ENCODE measurements at places on chromosomes 13 and 19. TPM values are rescaled to one million over a fixed set of nuclear protein-coding genes. Genes with fewer than 3 reads are reported as not detected.

- H3K36me3 ChIP-seq = no peaks in the 10 kb centered on the region
- H3K27ac ChIP-seq = no peak overlapping the region
- no peak for DNase-seq
- no peak overlapping the region for H3K4me3 ChIP-seq
- H3K27me3 ChIP-seq = no peaks in the 10 kb centered on the region
Observed at GRCh38 chr19:11554160-11554559, 4.9 kb downstream of the ELOF1 start.

DNA sequence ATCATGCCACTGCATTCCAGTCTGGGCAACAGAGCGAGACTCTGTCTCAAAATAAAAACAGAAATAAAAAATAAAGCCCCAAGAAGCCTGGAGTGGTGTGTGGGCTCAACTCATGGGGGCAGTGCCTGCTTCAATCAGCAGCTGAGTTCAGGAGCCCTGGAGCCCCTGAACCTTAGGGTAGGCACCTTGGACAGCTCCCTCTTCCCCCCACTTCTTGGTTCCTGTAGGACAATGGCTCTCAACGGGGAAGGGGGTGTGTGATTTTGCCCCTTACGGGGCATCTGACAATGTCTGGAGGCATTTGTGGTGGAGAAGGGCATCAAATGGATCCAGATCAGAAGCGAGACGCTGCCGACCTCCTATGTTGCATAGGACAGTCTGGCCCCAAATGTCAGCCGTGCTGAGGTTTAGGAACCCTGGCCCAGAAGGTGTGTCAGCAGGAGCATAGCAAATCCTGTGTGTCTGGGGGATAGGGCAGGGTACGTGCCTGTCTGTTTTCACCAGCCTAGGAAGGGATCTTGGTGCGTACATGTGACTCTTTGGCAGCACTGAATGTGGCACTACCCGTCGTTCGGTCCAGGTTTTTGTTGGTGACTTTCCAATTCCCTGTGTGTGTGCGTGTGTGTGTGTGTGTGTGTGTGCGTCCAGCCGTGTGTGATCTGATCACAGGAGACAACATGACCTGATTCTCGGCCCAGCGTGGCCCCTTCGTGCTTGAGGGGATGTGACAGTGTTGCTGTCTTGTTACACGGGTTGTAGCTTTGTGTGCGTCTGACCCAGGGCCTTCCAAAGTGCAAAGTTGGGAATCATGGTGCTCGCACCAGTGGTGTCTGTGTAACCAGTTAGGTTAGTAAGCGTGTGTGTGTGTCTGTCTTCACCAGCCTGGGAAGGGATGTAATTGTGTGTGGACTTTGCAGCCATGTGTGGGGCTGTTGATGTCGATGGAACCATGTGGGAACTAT, 7.5 kb downstream of the IGLON5 start:
- H3K4me3 ChIP-seq = no peak overlapping the region
- no peaks in the 10 kb centered on the region for H3K4me1 ChIP-seq

GRCh38 chr19:33796164-33796875, at the start of gene KCTD15:
TSS of gene KCTD15 (plus strand) at chr19:33796870. CDS start at chr19:33800455, 3,585 bp downstream.
- peak; percentile 67 for DNase-seq
- H3K4me1 ChIP-seq = no peaks in the 10 kb centered on the region
- H3K36me3 ChIP-seq = no peaks in the 10 kb centered on the region
- peak within 1 kb of the TSS; percentile 81 for H3K4me3 ChIP-seq

GRCh38 chr19:18208098-18208951, 4.5 kb upstream of the RAB3A start:
- H3K4me3 ChIP-seq = no peak overlapping the region
- DNase-seq = peak; percentile 48
- H3K27ac ChIP-seq = no peak overlapping the region
- no peaks in the 10 kb centered on the region for H3K27me3 ChIP-seq
- H3K4me1 ChIP-seq = no peaks in the 10 kb centered on the region

DNA sequence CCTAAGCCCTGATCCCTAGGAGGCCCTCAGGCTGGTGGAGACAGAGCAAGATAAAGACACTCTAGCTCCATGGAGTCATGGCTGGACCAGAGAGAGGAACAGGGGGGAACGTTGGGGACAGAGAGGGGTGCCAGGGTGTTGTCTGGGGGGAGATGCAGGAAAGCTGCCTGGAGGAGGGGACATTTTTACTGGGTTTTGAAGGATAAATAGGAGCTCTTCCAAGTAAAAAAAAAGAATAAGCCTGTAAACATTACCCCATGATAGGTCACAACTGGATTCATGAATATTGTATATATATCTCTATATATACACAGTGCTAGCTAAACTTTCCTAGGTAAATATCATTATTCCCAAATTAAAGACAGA, 714 bp downstream of the HSH2D start:
- peak overlapping the region; percentile 33 for H3K4me3 ChIP-seq
- H3K4me1 ChIP-seq = no peaks in the 10 kb centered on the region
- DNase-seq = no peak
- H3K27me3 ChIP-seq = no peaks in the 10 kb centered on the region

The SPIB gene
- total RNA-seq = 46.0 TPM

GRCh38 chr13:106882246-106882645, 314.3 kb upstream of the ARGLU1 start:
- no peaks in the 10 kb centered on the region for H3K4me1 ChIP-seq
- DNase-seq = no peak

DNA sequence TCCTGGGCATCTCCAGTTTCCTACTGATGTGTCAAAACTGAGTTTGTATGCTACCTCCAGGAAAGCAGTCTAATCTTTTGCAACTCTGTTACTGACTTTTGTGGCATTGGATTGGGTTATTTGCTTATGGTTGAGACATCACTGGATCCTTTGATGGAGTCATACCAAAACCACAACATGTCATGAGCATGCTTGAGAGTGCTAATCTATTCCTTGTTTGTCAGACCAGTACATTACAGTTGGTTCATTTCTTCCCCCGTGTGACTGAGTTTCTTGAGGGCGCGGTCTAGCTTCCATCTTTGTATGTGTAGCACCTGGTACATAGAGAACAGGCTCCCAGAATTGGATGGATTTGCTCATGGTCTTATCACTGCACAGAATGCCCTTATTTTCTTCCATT, 43.2 kb downstream of the SUGT1 start:
- no peak for DNase-seq
- no peak overlapping the region for H3K4me3 ChIP-seq
- no peaks in the 10 kb centered on the region for H3K4me1 ChIP-seq
- H3K27me3 ChIP-seq = no peaks in the 10 kb centered on the region
- no peak overlapping the region for H3K27ac ChIP-seq

The PSG6 gene
- not detected for total RNA-seq

DNA sequence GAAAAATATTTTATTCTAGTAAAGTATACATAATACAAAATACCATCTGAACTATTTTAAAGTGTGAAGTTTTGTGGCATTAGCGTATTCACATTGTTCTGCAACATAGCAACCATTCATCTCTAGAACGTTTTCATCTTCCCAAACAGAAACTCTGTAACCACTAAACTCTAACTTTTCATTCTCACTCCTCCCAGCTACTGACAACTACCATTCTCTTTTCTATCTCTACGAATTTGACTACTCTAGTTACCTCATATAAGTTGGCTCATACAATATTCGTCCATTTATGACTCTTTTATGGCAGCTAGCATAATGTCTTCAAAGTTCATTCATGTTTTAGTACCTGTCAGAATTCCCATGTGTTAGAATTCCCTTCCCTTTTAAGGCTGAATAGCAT, 150.5 kb upstream of the MIR17HG start:
- H3K27ac ChIP-seq = no peak overlapping the region
- H3K4me1 ChIP-seq = no peaks in the 10 kb centered on the region
- H3K4me3 ChIP-seq = no peak overlapping the region
- DNase-seq = no peak

The ZNF582 gene
- total RNA-seq = 1.4 TPM

GRCh38 chr19:45637890-45638667, 1.1 kb downstream of the EML2 start:
- no peaks in the 10 kb centered on the region for H3K27me3 ChIP-seq
- H3K27ac ChIP-seq = peak overlapping the region; percentile 65
- H3K36me3 ChIP-seq = no peaks in the 10 kb centered on the region

DNA sequence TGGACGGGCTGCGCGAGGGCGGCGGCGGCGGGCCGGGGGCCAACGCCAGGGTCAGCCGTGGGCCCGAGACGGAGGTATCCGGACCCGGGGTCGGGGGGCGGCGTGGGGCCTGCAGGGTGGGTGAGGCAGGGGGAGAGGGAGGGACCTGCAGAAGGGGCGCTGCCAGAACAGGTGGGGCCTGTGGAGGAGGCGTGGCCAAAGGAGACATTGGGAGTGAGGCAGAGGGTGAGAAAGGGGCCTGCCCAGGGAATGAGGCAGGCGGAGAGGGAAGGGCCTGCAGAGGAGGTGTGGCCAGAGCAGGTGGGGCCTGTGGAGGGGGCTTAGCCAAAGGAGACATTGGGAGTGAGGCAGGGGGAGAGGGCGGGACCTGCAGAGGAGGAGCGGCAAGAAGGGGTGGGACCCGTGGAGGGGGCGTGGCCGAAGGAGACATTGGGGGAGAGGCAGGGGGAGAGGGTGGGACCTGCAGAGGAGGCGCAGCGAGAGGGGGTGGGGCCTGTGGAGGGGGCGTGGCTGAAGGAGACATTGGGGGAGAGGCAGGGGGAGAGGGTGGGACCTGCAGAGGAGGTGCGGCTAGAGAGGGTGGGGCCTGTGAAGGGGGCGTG, 4.2 kb downstream of the PRR36 start:
- H3K4me3 ChIP-seq = peak overlapping the region; percentile 56
- H3K4me1 ChIP-seq = peaks cover 4% of the 10 kb centered on the region
- DNase-seq = peak; percentile 62
- H3K27ac ChIP-seq = peak overlapping the region; percentile 50
- H3K36me3 ChIP-seq = no peaks in the 10 kb centered on the region

The IZUMO2 gene
- 0.49 TPM for total RNA-seq

GRCh38 chr19:34816708-34817107, 43.7 kb upstream of the ZNF599 start:
- no peak overlapping the region for H3K4me3 ChIP-seq
- no peak overlapping the region for H3K27ac ChIP-seq
- DNase-seq = no peak
- H3K4me1 ChIP-seq = no peaks in the 10 kb centered on the region
- H3K36me3 ChIP-seq = no peaks in the 10 kb centered on the region

- no peak overlapping the region for H3K4me3 ChIP-seq
- H3K36me3 ChIP-seq = no peaks in the 10 kb centered on the region
- H3K27ac ChIP-seq = peak overlapping the region; percentile 24
Observed at GRCh38 chr13:110238818-110239195, 68.2 kb downstream of the COL4A1 start.

DNA sequence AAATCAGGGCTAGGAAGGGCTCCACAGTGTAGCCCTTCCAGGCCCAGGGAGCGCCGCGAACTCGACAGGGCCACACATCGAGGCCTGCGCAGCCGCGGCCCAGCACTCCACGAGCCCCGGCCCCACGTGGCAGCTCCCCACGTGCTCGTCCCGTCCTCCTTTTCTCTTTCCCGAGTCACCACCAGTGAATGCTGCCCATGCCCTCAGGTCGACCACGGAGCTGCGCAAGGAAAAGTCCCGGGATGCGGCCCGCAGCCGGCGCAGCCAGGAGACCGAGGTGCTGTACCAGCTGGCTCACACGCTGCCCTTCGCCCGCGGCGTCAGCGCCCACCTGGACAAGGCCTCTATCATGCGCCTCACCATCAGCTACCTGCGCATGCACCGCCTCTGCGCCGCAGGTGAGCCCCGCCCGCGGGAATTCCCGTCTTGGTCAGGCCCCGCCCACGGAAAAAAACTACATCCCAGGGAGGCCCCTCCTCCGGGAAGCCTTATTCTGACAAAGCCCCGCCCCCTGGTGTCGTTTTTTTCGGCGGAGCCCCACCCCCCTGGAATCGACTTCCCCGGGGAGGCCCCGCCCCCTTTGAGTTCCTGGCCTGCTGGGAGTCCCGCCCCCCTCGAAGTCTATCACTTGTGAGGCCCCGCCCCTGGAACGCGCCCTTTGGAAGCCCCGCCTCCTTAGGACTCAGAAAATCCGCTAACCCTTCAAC, 7.0 kb downstream of the HIF3A start:
- H3K36me3 ChIP-seq = no peaks in the 10 kb centered on the region
- no peaks in the 10 kb centered on the region for H3K27me3 ChIP-seq
- peak; percentile 98 for DNase-seq
- peaks cover 9% of the 10 kb centered on the region for H3K4me1 ChIP-seq
- H3K4me3 ChIP-seq = no peak overlapping the region

GRCh38 chr19:10219678-10220077, 11.5 kb downstream of the S1PR2 start:
- no peaks in the 10 kb centered on the region for H3K4me1 ChIP-seq
- H3K4me3 ChIP-seq = no peak overlapping the region
- DNase-seq = no peak

- H3K4me1 ChIP-seq = no peaks in the 10 kb centered on the region
- H3K27ac ChIP-seq = peak overlapping the region; percentile 72
- H3K4me3 ChIP-seq = peak overlapping the region; percentile 74
Observed at GRCh38 chr19:35757231-35757748, 461 bp upstream of the HSPB6 start.

The DMKN gene
- 14.6 TPM for total RNA-seq

DNA sequence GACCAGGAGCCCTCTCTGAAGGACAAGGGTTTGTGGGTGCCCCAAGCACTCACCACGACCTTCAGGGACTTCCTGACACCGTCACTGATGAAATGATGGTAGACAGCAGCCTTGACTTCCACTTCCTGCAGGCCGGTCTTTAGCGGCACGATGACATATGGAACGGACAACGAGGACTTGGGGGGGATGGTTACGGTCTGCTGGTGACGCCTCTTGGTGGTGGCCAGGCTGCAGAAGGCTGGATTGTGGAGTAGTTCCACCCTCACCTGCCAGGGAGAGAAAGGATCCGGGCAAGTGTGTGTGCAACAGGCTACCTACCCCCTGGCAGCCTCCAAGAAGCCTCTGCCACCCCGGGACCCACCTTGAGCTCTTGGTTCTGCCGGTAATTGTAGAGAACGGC, 23.2 kb downstream of the C3 start:
- no peak for DNase-seq
- no peaks in the 10 kb centered on the region for H3K36me3 ChIP-seq
- no peaks in the 10 kb centered on the region for H3K4me1 ChIP-seq
- H3K4me3 ChIP-seq = no peak overlapping the region
- H3K27me3 ChIP-seq = no peaks in the 10 kb centered on the region

DNA sequence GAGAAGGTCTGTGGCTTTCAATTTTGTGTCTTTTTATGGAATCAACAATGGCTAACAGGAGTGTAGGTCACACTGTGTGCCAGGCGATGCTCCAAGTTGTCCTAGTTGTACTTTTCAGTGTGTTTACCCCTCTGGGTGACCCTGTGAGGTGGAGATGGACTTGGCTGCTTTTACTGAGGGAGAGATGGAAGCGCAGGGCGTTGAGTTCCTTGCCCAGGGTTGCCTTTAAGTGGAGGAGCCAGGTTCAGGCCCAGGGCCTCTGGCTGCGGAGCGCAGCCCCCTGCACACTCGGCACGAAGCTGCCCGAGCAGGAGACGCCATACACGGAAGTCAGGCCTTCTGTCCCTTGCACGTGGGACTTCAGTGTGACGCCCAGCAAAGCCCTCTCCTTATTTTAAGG, 112.8 kb downstream of the RAB20 start:
- no peak for DNase-seq
- H3K4me1 ChIP-seq = no peaks in the 10 kb centered on the region
- no peak overlapping the region for H3K4me3 ChIP-seq
- H3K36me3 ChIP-seq = no peaks in the 10 kb centered on the region

Measured in colonic mucosa (tissue), 4 donors.